ENCODE measurements at places on chromosomes 16 and 17. TPM values are rescaled to one million over a fixed set of nuclear protein-coding genes. Genes with fewer than 3 reads are reported as not detected.

The ITGA2B gene
- total RNA-seq = 0.07 TPM

The SDR42E2 gene
- not detected for total RNA-seq

The DPEP3 gene
- not detected for total RNA-seq

The YBX2 gene
- total RNA-seq = 0.63 TPM

The SLFN14 gene
- total RNA-seq = not detected

The ABCC11 gene
- total RNA-seq = 0.21 TPM

The PRSS33 gene
- not detected for total RNA-seq

The TBC1D3C gene
- total RNA-seq = not detected

The TNFRSF13B gene
- total RNA-seq = not detected

The EPN2 gene
- total RNA-seq = 24.1 TPM

The CRHR1 gene
- not detected for total RNA-seq

The CCL3 gene
- not detected for total RNA-seq

The CTRB2 gene
- total RNA-seq = not detected

The DNAJC7 gene
- total RNA-seq = 64.3 TPM

The KRT33A gene
- not detected for total RNA-seq

The MT4 gene
- not detected for total RNA-seq

The SRCIN1 gene
- total RNA-seq = not detected

The FAM20A gene
- total RNA-seq = not detected

The ALOX12 gene
- 3.1 TPM for total RNA-seq

The TRAF4 gene
- total RNA-seq = 78.0 TPM

The C17orf67 gene
- total RNA-seq = 0.21 TPM

The KRT17 gene
- total RNA-seq = 21,525 TPM

The DCTPP1 gene
- 55.7 TPM for total RNA-seq

The TPSB2 gene
- not detected for total RNA-seq

The FSCN2 gene
- 0.14 TPM for total RNA-seq

The MLKL gene
- total RNA-seq = 7.9 TPM

The PHKG2 gene
- total RNA-seq = 19.8 TPM

The CXCL16 gene
- 16.3 TPM for total RNA-seq

Measured in airway epithelial cell (primary cell).